ENCODE measurements at places on chromosomes 4 and X.

- DNase-seq, result peak; percentile 36
Measured at GRCh38 chrX:119008110-119008744, 33.8 kb downstream of the LONRF3 start.

DNA sequence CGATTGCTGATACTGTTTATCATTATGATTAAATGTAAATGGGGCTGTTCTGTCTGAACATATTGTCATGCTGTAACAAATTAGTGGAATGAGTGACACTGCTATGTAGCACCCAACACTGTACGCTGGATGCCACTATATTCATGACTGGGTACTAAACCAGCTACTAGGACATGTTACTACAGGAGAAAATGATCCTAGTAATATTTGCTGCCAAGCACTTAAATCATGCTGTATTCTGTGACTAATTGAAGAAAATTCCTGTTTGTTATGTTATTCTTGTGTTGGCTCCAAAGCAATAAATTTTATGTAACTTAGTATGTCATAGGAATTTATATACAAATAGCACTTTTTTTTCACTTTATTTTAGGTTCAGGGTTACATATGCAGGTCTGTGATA, 804.2 kb downstream of the CENPC start:
- no peak for DNase-seq

GRCh38 chr4:89298788-89299152, 8.8 kb downstream of the GPRIN3 start:
- DNase-seq, result no peak

DNA sequence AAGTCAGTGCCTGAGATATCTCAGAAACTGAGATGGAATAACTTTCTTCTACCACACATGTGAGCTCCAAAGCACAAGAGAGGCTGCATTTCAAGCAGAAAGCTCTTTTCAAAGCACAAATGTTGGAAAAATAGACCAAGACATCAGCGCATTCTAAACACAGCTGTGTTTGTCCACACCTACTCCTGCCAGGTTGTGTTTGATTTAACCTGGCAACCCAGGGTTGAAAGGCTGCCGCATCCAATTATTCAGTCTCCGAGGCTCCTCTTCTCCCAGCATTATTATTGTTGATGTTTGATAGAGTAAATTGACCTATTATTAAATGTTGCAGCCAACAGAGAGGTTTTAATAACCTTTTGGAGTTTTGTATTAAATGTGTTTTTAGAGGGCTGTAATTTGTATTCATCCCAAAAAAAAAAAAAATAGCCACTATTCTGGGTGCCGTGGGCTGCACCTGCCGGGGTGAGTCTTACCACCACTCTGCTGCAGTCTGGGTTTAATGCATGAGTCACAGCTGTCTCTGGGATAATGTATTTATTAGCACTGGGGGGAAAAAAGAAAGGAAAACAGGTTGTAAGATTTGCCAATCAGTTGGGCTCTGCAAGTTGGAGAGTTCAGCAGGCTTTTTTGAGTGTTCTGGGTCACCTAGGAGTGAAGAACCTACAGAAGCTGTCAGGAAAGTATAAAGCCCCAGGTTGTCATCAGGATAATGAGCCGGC, 105.2 kb upstream of the NOCT start:
- no peak for DNase-seq

- no peak for DNase-seq
Measured at GRCh38 chr4:108570993-108571569, 49.3 kb upstream of the RPL34 start.

GRCh38 chr4:106502106-106502699, 133.6 kb upstream of the GIMD1 start:
- no peak for DNase-seq

GRCh38 chr4:115233600-115233999, 120.2 kb upstream of the NDST4 start:
- DNase-seq, result no peak

- DNase-seq, result no peak
Measured at GRCh38 chr4:31261632-31262031, 541.5 kb downstream of the PCDH7 start.

DNA sequence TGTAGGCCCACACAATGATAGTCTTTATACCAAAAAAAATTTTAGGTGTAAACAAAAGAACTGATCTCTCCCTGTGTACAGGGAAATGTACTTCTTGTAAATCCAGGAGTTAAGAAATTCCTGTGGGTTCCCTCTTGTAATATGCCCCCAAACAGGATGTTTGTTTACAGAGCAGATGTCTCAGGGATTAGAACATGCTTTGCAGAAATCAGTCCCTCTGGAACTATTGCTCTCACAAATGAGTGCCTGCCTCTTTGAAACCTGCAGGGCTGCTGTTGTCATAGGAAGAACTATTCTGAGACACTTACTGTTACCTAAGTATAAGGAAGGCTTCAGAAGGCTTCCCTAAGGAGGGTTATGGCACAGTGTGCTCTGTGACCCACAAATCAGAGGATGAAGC, 35.6 kb downstream of the PAK3 start:
- DNase-seq, result no peak

GRCh38 chr4:185778307-185778706, 33.7 kb downstream of the SORBS2 start:
- DNase-seq, result no peak

- DNase-seq, result no peak
Measured at GRCh38 chrX:68895778-68896177, 67.0 kb downstream of the EFNB1 start.

- DNase-seq, result no peak
Measured at GRCh38 chr4:81746071-81746470, 274.4 kb upstream of the RASGEF1B start.

- no peak for DNase-seq
Measured at GRCh38 chr4:100369871-100370270, 148.0 kb downstream of the EMCN start.
